Cortex of kidney (tissue), 1 donor: ENCODE measurements at places on chromosomes 2 and 18.

DNA sequence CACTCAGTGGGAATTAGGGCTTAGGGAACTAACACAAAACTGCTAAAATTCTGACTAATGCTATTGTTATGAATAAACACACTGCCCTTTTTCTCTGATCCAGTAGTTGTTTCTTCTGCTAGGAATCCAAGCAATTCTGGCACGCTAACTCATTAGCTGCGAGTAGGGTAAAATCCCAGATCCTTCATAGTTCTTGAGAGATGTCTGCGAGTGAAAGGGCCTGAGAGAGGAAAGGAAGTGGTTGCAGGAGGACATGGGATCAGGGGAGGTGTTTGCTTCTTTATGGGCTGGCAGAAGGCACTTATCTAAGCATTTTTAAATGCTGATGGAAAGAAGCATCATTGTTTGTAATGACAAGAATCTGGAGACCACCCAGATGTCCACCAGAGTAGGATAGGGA is 9.4 kb downstream of the MAP3K19 start:
- no peak for DNase-seq

DNA sequence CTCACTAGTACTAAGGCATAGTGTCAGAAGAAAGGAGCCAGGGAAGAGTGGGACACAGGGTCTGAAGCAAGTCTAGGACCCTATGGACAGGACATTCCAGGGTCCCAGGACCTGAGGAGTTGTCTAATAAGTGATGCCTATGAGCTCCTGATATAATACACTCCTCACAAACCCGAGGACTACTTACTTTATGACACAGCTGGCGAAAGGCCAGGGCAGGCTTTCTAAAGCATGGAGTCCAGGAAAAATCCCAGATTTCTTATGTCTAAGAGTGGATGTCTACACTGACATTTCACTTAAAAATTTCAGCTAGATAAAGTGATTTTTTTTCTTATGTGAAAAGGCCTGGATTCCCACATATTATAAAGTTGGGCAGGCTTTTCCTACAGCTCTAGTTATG is 502.2 kb upstream of the SETBP1 start:
- no peak for DNase-seq

GRCh38 chr18:59155153-59155552 is 15.5 kb downstream of the SEC11C start:
- no peak for DNase-seq

DNA sequence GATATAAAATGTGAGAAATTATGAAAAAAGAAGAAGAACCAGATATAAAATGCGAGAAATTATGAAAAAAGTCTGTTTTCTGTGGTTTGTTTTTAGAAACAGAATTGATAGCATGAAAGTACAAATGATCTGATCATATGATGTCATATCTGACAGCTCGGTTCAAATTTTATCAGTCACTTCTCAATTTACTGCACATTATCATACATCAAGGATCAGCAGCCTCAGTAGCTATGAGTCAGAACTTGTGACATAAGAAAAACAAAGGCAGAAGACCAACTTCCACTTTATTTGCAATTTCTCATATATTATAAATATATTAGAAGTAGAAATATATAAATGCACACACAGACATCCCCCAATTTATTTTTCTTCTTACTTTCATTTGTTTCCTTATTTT is 634.0 kb downstream of the LRP1B start:
- no peak for DNase-seq

GRCh38 chr2:216108310-216108966 is 710 bp upstream of the XRCC5 start:
- DNase-seq: no peak

- no peak for DNase-seq
These were observed 54.5 kb downstream of the DPP10 start for GRCh38 chr2:114496959-114497358.

GRCh38 chr2:68404164-68404563 is 39.1 kb downstream of the PLEK start:
- DNase-seq: no peak

GRCh38 chr2:185687967-185688366 is 50.6 kb upstream of the FSIP2 start:
- no peak for DNase-seq

GRCh38 chr2:237184192-237184918 is 98.7 kb downstream of the COPS8 start:
- DNase-seq: no peak

GRCh38 chr18:32629981-32630700 is 142.7 kb downstream of the KLHL14 start:
- no peak for DNase-seq

- DNase-seq: no peak
These were observed 439.6 kb upstream of the UBE2E3 start for GRCh38 chr2:180540761-180541160.

DNA sequence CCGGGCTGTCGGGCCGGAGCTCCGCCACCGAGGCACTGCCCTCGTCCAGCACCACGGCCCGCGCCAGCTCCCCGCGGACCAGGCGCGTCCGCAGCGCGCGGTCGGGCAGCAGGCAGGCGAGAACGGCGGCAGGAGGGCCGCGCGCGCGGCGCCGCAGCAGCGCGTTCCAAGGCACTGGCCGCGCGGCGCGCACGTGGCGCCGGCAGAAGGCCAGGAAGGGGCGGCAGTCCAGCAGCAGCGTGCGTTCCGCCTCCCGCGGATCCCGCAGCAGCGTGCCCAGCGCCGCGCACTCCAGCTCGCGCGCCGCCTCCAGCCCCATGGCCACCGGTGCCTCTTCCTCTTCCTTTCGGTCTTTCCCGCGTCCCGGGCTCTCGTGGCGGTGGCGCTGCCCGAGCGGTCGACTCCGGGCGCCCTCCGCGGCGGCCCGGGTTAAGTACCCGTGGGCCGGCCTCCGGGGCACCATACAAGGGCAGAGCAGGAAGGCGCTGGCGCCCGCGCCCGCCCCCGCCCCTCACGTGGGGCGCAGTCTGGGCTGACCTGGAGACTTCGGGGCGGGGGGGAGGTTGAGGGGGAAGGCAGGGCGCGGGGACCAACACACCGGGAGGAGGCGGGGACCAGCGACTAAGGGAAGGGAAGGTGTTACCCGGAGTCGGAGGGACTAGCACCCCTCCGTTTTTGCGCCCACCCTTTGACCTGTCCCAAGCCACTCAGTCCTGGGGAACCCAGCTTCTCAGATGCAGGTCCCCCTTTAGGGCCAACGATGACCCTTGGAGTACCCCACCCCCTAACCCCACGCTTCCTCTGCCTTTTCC is at the start of gene DUSP2:
TSS of gene DUSP2 (minus strand) at position 405 of the 812 bp plus-strand sequence. CDS start at position 319, 86 bp downstream.
- DNase-seq: no peak

GRCh38 chr2:29841386-29842004 is 79.9 kb downstream of the ALK start:
- no peak for DNase-seq

DNA sequence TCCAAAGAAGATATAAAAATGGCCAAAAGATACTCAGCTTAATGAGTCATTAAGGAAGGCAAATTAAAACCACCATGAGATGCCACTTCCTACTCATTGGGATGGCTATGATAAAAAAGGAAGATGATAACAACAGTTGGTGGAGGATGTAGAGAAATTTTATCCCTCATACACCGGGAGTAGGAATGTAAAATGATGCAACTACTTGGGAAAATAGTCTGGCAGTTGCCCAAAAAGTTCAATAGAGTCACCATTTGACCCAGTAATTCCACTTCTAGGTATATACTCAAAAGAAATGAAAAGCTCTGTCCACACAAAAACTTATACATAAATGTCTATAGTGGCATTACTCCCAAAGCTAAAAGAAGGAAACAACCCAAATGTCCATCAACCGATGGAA is 10.1 kb upstream of the SULT1C2 start:
- DNase-seq: no peak

- no peak for DNase-seq
These were observed 225.0 kb upstream of the ACVR2A start for GRCh38 chr2:147619808-147620207.

- DNase-seq: no peak
These were observed 13.9 kb downstream of the IL1F10 start for GRCh38 chr2:113081488-113082210.

DNA sequence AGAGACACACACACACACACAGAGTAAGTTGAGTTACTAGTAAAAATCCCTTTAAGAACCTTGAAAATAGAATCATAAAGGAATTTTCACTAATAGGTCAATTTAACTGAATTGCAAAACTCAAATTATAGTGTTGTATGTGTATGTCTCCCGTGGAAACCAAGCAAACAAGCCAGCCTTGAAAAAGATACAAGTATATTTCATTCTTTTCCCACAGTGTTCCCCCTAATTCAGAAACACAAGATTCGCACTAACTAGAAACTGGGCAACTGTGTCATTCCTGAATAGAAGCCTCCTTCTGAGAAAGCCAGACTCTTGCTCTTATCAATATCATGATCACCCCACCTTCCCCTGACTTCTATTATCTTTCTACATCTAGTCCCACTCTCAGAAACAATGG is 229.5 kb downstream of the PIEZO2 start:
- no peak for DNase-seq

- DNase-seq: no peak
These were observed 36.0 kb downstream of the TPGS2 start for GRCh38 chr18:36792634-36793283.

GRCh38 chr2:36459725-36460137 is 104.2 kb downstream of the CRIM1 start:
- no peak for DNase-seq

GRCh38 chr2:137023205-137023604 is 257.9 kb downstream of the THSD7B start:
- no peak for DNase-seq

DNA sequence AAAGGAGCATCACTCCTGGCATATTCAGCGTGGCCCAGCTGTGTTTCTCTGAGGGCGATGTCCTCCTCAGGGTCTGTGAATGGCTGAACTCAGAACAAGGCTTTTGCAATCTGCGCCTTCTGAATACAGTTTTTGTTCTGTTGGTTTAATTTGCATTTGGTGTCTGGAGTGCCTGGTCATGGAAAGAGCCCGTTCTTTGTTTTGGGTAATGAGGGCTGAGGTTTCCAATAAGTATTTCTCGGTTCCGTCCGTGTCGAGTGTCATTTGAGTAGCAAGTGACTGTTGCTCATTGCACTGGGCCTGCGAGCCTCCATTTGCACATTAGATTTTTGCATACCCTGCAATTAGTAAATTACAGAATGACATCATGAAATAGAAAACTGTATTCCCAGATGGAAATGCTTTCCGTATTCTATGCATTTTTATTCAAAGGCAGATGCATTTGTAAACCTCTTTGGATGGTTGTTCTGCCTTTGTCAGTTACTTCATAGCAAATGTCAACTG is 57.3 kb downstream of the NEDD4L start:
- no peak for DNase-seq

DNA sequence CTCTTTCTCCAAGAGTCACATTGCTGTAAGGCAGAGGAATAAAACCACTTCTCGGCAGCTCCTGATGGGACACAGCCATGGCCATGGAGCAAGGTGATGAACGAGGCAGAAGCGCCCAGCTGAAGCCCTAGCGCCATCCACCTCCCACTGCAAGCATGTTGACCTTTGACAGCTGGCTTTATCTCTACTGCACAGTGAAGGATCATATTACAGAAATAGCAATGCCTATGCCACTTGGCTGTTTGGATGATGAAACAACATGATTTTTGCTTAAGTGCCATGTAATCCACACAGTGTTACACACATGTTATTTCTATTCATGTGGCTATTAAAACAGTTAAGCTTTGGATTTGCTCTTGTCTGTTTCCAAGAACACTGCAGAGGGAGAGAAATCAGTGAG is 167.7 kb downstream of the VAPA start:
- DNase-seq: no peak

DNA sequence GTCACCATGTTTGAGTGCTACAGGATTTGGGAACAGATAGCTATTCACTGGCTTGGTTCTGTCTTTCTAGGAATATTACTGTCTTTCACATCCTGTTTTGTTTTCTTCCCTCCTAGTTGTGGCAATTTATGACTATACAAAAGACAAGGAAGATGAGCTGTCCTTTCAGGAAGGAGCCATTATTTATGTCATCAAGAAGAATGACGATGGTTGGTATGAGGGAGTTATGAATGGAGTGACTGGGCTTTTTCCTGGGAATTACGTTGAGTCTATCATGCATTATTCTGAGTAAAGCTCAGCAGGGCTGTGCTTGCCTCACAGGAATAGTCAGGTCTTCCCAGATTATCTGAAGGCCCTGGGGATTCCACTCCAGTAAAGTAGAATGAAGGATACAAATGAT is 98.9 kb downstream of the ABI2 start:
- DNase-seq: no peak

DNA sequence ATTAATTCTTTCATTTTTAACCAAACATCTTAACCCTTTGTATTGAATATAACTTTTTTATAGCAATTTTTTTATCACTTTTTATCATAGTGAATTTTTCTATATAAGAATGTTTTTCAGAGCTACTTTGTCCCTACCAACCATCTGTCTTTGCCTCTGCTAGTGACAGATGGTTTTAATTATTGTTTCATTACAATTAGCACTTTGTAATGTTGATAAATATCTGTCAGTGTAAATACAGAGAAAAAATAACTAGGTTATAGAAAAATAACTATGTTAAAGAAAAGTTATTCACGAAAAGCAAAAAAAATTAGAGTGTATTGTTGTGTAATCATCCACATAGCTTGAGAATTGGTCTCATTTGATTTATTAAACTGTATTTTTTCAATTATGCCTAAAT is 91.0 kb upstream of the CDH19 start:
- no peak for DNase-seq

GRCh38 chr18:35936951-35937350 is 35.5 kb upstream of the RMP24 start:
- no peak for DNase-seq

DNA sequence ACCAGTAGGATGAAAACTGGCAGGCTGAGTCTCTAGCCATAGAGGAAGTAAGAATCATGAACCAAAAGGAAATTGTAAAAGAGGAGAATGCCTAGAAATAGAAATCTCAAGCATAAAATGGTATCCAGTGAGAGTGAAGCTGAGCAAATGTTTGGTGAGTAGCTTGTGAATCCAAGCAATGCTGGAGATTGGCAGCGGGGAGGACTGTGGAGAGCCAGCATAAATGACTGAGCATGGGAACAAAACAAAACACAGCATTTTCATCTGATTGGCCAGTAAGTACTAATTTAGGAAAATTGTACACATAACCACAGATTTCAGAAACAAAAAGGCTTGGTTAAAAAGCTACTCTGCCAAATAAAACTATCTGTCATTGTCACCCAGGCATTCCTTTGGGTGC is 390.0 kb downstream of the STK39 start:
- DNase-seq: no peak

GRCh38 chr2:147934881-147935620 is 85.5 kb downstream of the ORC4 start:
- DNase-seq: no peak
